DND-41 (cell line): ENCODE measurements at places on chromosomes 2 and 18.

DNA sequence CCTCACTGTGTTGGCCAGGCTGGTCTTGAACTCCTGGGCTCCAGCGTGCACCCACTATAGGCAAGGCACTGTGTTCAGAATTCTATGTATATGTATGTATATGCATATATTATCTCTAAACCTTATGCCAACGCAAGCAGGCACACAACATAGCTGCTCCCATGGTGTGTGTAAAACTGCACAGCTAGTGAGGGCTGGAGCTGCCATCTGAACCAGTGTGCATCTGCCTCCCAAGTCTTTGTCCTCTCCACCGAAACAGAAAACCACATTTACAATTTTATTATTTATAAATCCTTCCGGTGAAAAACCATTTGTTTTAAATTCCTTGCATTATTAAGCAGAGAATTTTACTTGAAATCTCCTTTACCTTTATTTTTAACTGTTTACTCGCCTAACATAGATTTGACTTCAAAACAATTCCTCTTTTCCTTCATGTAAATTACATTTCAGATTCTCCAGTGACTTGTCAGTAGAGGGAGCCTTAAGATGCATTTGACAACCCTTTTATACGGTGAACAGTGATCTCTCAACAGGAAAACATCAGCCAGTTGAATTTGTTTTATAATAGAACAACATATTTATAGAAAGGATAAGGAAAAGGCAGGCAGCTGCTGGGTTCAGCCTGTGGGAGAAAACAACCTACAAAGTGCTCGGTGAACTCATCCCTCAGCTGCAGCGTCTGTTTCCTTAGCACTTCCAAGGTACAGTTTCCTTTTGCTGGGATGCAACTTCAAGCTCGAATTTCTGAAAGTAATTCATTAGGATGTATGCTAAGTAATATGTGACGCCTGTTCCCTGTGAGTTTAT is 101.2 kb downstream of the MYT1L start:
- H3K36me3 ChIP-seq, result no peaks in the 10 kb centered on the region
- DNase-seq, result no peak
- no peaks in the 10 kb centered on the region for H3K27me3 ChIP-seq
- no peaks in the 10 kb centered on the region for H3K4me1 ChIP-seq
- no peak overlapping the region for H3K4me3 ChIP-seq
- H3K27ac ChIP-seq, result no peak overlapping the region

DNA sequence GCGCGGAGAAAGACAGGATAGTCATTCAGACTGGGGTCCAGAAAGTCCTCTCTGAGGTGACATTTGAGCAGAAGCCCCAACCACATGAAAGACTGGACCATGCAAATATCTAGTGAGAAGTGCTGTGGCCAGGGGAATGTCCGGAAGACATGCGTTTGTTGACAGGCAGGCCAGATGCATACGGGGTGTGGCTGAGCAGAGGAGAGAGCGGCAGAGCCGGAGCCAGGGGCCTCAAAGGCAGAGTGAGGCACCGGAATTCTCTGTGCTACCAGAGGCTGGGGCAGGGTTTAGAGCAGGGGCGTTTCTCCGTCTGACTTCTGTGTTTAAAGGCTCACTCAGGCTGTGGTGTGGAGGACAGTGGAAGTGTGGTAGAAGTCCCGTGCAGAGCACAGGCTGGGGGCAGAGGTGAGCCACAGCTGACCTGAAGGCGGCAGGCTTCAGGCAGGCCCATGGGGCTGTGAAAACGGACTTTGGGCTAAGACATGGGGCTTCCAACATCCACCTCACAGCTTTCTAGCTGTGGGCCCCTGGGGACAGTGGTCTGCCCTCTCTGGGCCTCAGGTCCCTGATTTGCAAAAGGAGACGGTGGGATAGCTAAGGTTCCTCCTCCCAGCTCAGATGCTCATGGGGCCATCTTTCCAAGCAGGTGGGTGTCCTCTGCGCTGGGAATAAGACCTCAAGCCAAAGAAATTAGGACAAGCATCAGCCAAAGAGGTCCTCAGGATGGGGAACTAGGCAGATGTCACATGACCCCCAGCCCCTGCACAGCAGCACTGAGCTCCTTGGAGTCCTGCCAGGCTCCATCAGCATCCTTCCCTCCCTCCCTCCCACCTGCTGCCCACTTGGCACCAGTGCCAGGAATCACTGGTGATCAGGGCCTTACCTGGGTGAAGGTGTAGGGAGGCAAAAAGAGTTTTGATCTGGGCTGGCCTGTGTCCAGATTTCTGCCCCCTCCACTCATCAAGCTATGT is 11.2 kb downstream of the RUFY4 start:
- no peaks in the 10 kb centered on the region for H3K4me1 ChIP-seq
- no peak for DNase-seq
- no peaks in the 10 kb centered on the region for H3K27me3 ChIP-seq
- H3K27ac ChIP-seq, result no peak overlapping the region
- no peak overlapping the region for H3K4me3 ChIP-seq

DNA sequence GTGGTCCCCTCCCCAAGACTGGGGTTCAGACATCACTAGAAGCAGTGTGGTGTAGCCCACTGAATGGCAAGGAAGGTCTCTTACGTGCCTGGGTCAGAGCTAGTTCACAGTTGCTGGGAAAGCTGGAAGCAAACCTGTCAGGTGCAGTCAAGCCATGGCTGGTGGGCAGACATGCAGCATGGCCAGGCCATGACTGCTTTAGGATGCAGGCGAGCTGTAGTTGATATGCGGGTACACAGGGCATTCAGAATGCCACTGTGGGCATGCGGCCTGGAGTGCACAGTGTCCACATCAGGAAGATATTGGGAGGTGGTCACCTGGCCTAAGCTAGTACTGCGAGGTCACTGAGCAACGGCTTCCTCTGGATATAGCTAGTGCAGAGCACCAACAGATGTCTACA is 11.8 kb upstream of the SLC9A4 start:
- H3K4me1 ChIP-seq, result no peaks in the 10 kb centered on the region
- no peak overlapping the region for H3K27ac ChIP-seq
- no peak overlapping the region for H3K4me3 ChIP-seq

DNA sequence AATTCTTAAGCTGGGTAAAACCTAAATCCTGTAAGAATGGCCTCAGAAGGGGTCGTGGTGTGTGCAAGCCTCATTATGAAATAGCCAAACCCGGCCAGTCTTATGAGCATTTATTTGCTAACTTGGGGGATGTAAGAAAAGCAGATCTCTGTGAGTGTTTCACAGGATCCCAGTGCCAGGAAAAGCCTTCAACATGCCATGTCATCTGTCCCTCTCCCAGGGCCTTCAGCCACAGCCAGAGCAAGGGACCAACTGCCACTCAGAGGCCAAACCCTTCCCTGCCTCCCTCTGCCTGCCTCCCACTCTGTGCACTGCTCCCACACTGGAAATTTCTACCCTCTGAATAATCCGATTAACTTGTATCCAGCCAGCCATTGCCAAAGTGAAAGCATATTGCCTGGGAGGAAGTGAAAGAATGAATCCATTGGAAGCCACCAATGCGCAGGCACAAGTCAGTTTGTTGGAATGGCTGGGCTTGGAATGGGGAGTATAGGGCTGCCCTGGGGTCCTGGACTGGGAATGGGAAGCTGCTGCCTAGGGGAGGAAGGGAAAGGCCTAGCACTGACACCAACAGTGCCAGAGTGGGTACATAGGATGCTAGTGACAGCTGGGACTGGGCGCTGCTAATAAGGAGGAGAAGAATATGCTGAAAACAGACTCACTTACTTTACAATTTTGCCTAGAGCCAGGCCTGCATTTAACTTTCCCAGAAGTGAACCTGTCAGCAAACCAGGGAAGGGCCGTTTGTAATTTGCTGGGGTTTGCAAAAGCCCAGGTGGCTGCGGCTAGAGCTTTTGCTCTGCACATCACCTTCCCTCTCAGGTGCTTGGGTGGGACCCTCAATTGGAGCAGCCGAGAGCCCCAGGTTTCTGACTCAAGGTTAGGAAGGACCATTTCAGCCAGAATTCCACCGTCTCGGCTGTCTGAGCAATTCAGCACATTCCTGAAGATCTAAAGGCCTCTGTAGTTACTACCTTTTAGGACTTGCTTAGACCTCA is 146.6 kb upstream of the NCK2 start:
- DNase-seq, result no peak
- no peaks in the 10 kb centered on the region for H3K27me3 ChIP-seq
- no peaks in the 10 kb centered on the region for H3K4me1 ChIP-seq
- H3K4me3 ChIP-seq, result no peak overlapping the region
- no peak overlapping the region for H3K27ac ChIP-seq

DNA sequence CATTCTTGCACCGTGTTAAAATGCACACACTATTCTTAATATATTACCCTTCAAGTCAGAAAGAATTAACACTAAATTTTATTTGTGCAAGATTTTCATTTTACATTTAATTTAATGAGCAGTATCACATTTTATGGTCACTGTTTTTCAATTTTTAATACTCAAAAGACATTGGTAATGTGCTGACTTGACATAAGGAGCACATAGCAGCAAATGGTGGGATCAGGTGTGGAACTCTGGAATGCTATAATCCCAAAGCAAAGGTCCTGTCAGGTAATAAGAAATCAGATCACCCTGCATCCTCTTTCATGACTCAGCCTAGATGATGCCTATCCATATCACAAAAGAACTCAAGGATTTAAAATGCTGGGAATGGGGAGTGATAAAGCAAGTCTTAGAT is 55.6 kb upstream of the SPAG16 start:
- no peaks in the 10 kb centered on the region for H3K36me3 ChIP-seq
- DNase-seq, result no peak
- no peak overlapping the region for H3K4me3 ChIP-seq
- H3K27ac ChIP-seq, result peak overlapping the region; percentile 91
- H3K27me3 ChIP-seq, result no peaks in the 10 kb centered on the region

GRCh38 chr18:51447351-51448342 is 250.2 kb upstream of the MEX3C start:
- DNase-seq, result no peak
- no peaks in the 10 kb centered on the region for H3K36me3 ChIP-seq
- H3K27me3 ChIP-seq, result peaks cover 7% of the 10 kb centered on the region
- H3K4me1 ChIP-seq, result no peaks in the 10 kb centered on the region
- H3K27ac ChIP-seq, result no peak overlapping the region

DNA sequence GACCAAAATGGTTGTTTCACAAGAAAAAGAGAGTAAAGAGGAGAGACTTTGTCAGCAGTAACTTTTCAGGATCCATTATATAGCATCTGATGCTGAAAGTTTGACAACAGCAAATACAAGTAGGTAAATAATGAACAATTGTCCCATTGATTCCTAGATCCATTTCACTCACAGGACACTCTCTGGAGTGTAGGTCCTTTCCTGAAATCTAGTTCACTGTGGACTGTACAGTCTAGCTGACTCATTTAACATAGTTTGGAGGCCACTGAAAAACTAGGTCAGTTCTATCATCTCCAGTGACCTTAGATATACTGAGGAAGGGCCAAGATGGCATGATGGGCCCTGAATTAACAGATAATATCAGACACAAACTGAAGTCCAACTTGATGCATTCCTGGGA is 19.3 kb upstream of the NEB start:
- no peak overlapping the region for H3K27ac ChIP-seq
- H3K4me1 ChIP-seq, result no peaks in the 10 kb centered on the region

- no peak overlapping the region for H3K4me3 ChIP-seq
- H3K36me3 ChIP-seq, result no peaks in the 10 kb centered on the region
- no peak overlapping the region for H3K27ac ChIP-seq
Observed at GRCh38 chr2:82317012-82317411, 2012.5 kb upstream of the LRRTM1 start.

DNA sequence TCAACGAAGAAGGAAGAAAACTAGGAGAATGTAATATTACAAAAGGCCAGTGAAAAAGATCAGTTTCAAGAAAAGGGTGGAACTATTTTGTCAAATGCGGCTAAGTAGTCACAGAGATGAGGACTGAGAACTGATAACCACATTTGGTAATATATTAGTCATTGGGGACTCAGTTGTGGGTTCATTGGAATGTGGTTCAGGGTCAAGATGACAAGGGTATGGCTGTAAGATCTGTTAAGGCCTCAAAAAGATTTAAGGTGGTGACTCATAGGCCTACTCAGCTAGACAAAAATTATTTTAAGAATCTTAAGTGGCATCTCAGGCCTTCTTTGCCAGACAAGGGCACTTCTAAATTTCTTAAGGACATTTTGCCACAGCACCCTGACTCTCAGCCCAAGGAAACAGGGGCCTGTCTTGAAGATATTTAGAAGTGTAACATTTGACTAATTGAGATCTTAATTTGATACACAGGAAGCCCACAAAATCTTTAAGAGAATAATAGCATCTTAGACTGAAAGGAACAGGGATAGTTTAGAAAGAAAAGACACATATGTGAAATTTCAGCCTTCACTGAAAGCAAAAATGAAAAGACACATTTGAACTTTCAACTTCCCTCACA is 81.3 kb downstream of the STRADB start:
- no peak for DNase-seq
- no peaks in the 10 kb centered on the region for H3K36me3 ChIP-seq
- peaks cover 2% of the 10 kb centered on the region for H3K27me3 ChIP-seq
- H3K4me3 ChIP-seq, result no peak overlapping the region

GRCh38 chr2:149884871-149885270 is 297.3 kb upstream of the MMADHC start:
- no peak overlapping the region for H3K27ac ChIP-seq
- H3K4me1 ChIP-seq, result no peaks in the 10 kb centered on the region
- no peak overlapping the region for H3K4me3 ChIP-seq
- DNase-seq, result no peak
- H3K27me3 ChIP-seq, result peaks cover 10% of the 10 kb centered on the region

GRCh38 chr2:69143748-69144360 is 130.9 kb downstream of the ANTXR1 start:
- H3K27ac ChIP-seq, result no peak overlapping the region
- H3K4me3 ChIP-seq, result no peak overlapping the region
- H3K36me3 ChIP-seq, result peaks cover 4% of the 10 kb centered on the region; the same call in 1 of the 2 replicates
- H3K27me3 ChIP-seq, result no peaks in the 10 kb centered on the region
- no peak for DNase-seq

- no peak overlapping the region for H3K4me3 ChIP-seq
- H3K36me3 ChIP-seq, result no peaks in the 10 kb centered on the region
- H3K27ac ChIP-seq, result no peak overlapping the region
- no peaks in the 10 kb centered on the region for H3K4me1 ChIP-seq
Observed at GRCh38 chr2:205627085-205627484, 55.2 kb upstream of the NRP2 start.

GRCh38 chr2:228039752-228040534 is 141.5 kb downstream of the SPHKAP start:
- H3K27me3 ChIP-seq, result no peaks in the 10 kb centered on the region
- no peak overlapping the region for H3K4me3 ChIP-seq
- no peaks in the 10 kb centered on the region for H3K36me3 ChIP-seq
- DNase-seq, result no peak
- H3K27ac ChIP-seq, result no peak overlapping the region
